Spinal cord (tissue), 10 donors: ENCODE measurements at places on chromosomes 11 and 22. TPM values are rescaled to one million over a fixed set of nuclear protein-coding genes. Genes with fewer than 3 reads are reported as not detected.

Gene YWHAH
- 565 TPM for polyA plus RNA-seq

DNA sequence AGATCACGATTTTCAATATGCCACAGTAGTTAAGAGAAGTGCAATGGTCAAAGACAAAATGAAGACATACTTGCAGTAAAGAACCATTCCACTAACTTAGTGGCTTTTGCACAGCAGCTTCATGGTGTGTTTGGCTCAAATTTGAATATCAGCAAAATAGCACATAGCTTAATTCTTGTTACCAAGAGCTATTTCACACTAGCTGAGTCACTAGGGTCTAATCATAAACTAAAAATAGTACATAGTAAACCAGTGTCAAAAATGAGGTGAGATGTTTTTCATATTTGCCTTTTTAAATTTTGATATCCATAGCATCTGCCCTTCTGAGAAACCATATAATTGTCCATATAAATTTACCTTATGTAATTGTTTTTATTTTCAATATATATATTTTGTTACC lies 325.0 kb upstream of the LUZP2 start:
- DNase-seq, result no peak

GRCh38 chr11:116833816-116834534 lies 3.4 kb downstream of the APOA1 start:
- DNase-seq, result no peak

- DNase-seq, result no peak
These were observed 686.1 kb downstream of the TBC1D22A start for GRCh38 chr22:47448231-47449223.

DNA sequence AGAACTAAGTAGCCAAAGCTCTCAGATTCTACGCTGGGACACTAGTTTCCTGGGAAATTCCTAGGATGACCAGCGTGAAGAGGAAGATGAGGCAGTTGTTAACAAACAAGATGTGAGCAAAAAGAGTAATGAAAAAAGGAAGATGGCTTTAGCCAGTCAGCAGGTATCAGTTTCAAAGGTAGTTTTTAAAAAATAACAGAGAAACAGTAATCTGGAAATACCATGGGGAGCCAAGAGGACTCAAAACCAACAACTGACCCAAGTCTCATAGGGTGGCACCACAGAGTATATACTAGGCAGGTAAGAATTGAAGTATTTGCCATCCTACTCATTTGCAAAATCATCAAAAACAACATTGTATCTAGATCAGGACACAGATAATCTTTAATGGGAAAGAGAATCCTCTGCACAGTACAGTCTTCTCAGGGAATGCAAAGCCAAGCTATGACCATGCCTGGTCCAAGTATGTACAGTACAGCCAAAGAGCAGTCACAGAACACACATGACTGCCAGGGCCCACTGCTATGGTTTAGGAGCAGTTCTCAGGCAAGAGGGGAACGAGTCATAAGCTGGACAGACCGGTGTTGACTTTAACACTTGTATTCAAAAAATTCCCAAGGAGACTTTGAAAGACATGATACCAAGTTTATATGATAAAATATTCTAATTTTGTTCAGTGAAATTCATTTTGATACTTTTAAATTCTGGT lies 20.6 kb downstream of the MSANTD4 start:
- DNase-seq, result no peak

Gene NLRP10
- polyA plus RNA-seq, result not detected

GRCh38 chr11:15104166-15104565 lies 10.6 kb upstream of the INSC start:
- no peak for DNase-seq

Gene ZBTB44
- 24.9 TPM for polyA plus RNA-seq

- no peak for DNase-seq
These were observed 101.0 kb downstream of the PTPRJ start for GRCh38 chr11:48081151-48082010.

DNA sequence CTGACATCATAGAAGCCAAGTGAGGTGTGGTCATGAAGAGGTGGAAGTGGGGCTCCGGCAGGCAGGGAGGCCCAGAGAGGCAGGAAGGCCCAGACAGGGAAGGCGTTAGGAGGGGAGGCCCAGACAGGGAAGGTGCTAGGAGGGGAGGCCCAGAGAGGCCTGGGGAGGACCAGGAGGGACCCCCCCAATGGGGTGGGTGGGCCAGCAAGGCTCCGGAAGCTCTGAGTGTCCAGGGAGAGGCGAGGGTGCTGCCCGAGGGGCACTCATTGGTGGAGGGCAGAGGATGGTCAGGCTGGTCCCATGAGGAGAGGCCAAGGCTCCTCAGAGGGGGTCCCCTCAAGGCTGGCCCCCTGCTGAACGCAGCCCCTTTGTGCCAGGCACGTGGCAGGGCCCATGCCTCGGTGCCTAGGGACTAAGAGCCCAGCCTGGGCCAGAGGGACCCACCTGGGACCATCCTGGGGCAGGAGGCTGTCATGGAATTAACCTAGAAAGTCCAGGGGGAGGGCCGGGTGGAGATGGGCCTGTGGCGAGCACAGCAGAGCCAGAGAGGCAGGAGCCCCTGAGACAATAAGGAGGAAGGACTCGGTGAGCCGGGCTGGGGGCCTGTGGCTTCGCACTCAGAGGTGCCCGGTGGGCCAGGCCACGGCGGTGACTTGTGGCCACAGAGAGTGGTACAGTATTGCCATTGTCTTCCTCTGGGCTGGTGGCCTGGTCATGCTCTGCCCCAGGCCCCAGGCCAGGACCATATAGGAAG lies 12.2 kb downstream of the PHLDA2 start:
- no peak for DNase-seq

- DNase-seq, result no peak
These were observed 716 bp upstream of the DDB2 start for GRCh38 chr11:47213950-47214565.

DNA sequence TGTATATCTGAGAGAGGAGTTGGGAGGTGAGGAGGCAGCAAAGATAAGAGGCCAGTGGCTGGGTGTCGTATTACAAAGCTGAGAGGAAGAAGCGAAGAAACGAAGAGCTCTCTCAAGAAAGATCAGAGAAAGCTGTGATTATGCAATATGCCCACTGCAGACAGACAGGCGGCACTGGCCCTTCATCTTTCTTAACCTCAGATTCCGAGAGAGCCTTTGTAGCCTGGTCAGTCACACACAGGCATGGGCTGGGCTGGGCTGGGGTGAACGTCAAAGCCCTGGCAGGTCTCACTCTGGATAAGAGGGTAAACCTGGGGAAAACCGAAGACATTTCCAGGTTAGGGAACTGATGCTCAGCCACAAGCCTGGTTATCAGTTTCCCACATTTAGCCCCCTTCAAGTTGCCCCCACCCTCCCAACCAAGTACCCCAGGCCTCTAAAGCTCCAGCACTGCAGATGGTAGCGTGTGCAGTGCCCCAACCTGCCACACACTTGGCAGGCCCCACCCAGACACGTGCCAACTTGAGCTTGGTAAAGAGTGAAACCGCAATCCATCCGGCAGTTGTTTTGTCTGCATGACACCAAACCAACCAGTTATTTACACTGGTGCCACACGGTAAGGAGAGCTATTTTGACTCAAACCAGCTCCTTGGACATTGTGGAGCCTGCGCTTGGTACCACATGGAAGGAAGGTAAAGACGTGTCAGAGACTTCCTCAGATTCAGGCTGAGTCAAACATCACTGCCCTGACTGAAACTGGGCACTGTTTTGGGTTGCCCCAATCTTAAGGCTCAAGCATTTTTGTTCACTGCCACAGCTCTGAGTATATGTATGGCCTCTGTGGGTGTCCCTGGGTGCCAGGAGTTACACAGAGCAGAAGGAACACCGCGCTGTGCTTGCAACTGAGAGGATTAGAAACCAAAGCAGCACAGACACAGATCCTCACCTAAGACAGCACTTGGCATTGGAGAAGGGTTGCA lies 135.9 kb downstream of the FDX1 start:
- no peak for DNase-seq

- no peak for DNase-seq
These were observed 847 bp upstream of the NDUFA6 start for GRCh38 chr22:42091455-42091782.

GRCh38 chr11:72573072-72573854 lies 101.0 kb downstream of the PDE2A start:
- DNase-seq, result no peak

Gene TPP1
- 73.1 TPM for polyA plus RNA-seq

GRCh38 chr11:71420455-71421241 lies 27.5 kb downstream of the DHCR7 start:
- peak; percentile 66 for DNase-seq

Gene SOX6
- 26.6 TPM for polyA plus RNA-seq

GRCh38 chr22:46684706-46685105 lies 53.3 kb downstream of the CERK start:
- DNase-seq, result no peak

- DNase-seq, result no peak
These were observed 40.3 kb downstream of the BCL2L13 start for GRCh38 chr22:17678817-17679385.

DNA sequence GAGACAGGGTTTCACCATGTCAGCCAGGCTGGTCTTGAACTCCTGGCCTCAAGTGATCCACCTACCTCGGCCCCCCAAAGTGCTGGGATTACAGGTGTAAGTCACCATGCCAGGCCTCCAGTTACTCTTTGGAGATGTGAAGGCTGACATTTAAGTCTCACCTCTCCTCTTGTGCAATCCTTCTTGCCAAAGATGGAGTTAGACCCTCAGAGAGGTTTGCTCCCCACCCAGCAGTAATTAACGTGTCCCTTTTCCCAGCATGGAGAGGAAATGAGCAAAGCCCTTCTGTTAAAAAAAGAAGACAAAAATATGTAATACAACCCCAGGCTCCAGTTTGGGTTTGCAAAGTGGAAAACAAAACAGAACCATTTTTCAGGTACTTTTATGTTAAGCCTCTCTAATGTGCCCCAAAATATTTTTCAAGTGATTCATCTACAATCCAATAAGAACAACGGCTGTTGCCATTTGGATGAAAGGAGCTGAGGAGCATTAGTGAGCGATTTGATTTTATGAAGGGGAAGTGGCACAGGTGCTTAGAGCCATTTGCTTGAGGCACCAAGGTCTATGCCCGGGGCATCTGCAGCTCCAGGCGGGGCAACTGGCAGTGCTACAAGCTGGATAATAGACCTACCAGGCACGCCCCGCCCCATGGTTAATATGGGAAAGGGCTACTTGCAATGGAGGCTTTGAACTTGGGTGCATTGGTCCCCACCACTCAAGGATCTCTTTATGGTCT lies 57.2 kb downstream of the GRIK4 start:
- no peak for DNase-seq

GRCh38 chr22:50303515-50303847 lies 4.0 kb downstream of the PLXNB2 start:
- no peak for DNase-seq

- DNase-seq, result no peak
These were observed 13.9 kb downstream of the KCNE3 start for GRCh38 chr11:74453373-74453975.

DNA sequence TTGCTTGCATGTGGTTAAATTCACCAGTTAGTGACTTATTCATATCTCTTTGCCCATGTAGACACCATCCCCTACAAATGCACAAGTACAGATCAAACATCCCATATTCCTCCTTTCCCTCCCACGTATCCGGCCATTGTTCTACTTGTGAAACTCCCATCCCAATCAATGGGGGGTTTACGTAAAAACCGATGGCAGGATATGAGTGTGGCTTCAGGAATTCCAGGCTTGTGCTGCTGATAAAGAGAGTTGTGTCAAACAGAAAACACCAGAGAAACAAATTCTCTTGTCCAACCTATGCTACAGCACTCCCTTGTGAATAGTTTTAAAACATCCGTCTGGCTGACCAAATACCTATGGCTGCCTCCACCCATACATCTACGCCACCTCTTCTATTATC lies 15.5 kb downstream of the FLI1 start:
- DNase-seq, result no peak

DNA sequence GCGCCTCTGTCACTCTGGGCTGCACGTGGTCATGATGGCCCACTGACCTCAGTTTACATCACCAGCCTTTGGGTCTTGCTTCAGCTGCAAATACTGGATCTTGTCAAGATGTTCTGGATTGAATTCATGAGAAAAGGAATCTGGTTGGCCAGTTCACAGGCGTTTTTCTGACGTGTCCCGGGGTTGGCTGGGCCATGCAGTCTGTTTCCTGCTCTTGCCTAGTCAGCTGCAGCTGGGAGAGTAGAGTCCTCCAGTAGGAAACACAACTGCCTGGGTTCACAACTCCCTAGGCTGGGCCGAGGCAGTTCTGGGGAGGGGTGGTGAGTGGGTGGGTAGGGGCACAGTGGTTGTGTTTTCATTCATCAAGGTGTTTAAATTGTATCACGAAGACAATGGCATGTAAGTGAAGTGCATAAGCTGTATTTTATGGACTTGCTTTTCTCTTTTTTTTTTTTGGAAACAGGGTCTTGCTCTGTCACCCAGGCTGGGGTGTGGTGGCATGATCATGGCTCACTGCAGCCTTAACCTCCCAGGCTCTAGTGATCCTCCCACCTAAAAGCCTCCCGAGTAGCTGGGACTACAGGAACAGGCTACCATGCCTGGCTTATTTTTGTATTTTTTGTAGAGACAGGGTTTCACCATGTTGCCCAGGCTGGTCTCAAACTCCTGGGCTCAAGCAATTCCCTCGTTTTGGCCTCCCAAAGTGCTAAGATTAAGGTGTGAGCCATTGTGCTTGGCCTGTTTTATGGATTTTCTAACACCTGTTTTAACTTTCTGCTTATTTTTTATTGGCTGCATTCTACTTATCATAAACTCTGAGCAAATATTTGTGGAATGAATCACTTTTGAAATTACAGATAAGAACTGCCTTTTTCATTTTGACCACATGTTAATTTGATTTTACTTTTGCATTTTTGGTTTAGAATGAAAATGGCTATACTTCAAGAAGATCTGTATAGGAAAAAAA lies 54.0 kb upstream of the PITPNB start:
- no peak for DNase-seq

Gene OR5A1
- 0.08 TPM for polyA plus RNA-seq

DNA sequence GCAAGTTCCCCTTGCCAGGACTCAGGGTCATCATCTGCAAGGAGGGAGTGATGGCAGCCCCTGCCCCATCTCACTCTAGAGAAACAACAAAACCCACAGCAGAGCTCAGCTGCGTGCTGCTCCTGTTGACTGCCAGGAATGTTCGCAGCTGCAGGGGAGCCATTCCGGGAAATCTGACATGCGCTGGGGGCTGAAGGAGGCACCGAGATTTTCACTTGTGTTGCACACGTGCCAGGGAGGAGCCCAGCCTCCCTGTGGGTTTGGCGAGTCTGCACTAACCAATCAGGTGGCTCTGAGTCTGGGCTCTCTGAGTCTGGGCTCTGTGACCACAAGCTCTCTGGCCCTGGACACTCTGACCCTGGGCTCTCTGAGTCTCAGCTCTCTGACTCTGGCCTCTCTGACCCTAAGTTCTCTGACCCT lies 10.5 kb downstream of the FGF3 start:
- DNase-seq, result no peak

DNA sequence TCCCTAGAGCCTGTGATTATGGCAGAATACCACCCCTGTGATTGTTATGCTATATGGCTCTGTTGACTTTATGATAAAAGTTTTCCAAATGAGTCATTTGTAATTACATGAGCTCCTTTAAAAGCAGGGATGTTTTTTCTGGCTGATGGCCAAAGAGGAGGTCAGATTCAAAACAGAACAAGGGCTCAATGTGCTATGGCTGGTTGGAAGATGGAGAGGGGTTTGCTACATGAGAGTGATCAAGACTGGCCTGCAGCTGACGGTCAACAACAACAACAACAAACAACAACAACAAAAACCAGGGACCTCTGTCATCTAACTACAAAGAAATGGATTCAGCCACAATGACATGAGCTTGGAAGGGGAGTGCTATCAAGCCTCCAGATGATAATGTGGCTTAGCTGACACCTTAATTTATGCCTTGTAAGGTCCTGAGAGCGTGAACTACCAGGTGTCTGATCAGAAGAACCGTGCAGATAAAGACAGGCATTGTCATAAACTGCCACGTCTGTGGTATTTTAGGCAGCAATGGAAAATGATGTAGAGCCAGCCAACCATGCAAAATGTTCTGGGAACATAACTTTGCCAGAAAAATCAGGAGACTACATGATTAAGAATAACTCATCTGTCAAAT lies 47.2 kb downstream of the PIWIL3 start:
- DNase-seq, result peak; percentile 61

Gene MRGPRX3
- not detected for polyA plus RNA-seq
